GM18507 (cell line): ENCODE measurements at places on chromosomes 3 and 15.

- no peak for DNase-seq
These were observed 518.9 kb downstream of the SHQ1 start for GRCh38 chr3:72329354-72329753.

DNA sequence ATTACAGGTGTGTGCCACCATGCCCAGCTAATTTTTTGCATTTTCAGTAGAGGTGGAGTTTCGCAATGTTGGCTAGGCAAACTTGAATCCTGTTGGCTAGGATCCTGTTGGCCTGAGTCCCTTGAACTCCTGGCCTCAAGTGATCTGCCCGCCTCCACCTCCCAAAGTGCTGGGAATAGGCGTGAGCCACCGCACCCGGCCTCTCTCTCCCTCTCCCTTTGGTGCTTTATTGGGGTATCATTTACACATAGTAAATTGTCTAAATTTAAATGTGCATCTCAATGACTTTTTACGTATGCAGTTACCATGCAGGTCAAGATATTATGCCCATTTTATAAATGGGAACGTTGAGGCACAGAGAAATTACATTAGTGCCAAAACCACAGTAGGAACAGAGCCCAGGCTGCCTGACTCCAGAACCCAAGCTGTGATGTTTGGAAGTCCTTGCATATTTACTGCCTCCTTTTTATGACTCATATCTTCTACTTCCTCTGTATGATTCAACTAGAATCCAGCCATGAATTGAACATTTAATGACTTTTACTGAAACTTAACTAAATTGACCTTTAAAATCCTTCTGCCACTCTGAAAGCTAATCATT, 34.0 kb upstream of the RPP14 start:
- DNase-seq, result no peak

DNA sequence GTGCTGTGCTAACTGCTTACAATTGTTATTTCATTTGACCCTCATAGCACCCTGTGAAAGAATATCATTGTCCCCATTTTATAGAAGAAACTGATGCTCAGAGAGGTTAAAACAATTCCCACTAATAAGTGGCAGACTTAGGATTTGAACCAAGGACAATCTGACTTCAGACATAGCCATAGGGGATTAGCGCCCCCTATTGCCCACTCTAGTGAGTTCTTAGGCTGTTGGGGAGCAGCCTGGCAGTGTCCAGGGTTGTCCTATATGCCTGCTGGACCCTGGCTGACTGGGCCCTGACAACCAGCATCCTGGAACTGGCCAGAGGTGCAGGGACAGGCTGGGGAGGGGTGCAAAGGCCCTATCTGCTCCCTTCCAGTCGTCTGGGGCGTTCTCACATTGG, 15.4 kb downstream of the DPH3 start:
- no peak for DNase-seq

GRCh38 chr15:60391722-60392315, 6.0 kb downstream of the ANXA2 start:
- no peak for DNase-seq

- DNase-seq, result no peak
These were observed 31.8 kb upstream of the RYR3 start for GRCh38 chr15:33278816-33279612.

DNA sequence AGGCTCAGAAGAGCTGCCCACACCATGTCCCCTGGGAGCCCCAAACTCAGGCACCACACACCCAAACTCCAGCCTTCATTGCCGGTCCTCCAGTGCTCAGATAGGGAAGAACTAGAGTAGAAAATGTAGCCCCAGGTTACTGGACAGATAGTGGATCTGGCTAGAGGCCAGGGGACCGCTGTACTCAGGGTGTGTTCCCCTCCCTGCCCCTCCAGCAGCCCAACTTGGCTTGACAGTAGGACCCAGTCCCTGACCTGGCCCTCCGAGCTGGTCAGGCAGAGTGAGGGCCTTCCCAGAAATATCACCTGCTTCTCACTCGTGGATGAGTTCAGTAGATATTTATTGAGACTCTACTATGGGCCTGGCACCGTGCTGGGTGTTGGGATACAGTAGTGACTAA, 100.0 kb downstream of the CORO2B start:
- DNase-seq, result no peak

DNA sequence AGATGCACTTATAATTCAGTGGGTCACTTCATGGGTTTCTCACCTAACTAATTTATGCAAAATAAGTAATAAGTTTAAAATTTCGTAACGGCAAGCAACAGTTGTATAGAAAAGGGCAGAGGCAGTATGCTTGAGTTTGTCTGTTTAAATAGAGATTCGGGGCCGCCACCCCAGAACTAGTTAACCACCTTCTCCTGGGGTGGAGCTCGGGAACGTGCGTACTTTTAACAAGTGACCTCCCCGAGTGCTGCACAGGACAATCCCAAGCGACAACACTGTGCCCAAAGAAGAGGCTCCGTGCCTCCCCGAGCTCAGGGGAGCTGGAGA, 439 bp downstream of the SSR3 start:
- peak; percentile 2 for DNase-seq

DNA sequence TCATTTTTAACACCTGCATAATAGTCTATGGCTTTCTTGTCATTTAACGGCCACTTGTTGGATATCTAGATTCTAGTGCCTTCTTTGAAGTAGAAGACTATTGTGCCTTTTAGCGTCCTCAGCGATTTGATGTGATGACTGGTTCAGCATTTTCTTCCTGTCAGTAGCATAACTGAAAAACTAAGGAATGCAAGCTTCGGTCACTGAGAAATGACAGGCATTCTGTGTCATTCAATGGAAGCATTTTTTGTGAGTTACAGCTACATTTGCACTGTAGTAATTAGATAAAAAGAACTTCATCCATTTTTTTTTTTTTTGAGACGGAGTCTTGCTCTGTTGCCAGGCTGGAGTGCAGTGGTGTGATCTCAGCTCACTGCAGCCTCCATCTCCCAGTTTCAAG, 10.3 kb downstream of the NEK11 start:
- no peak for DNase-seq
